ENCODE measurements at places on chromosomes 11 and 22. TPM values are rescaled to one million over a fixed set of nuclear protein-coding genes. Genes with fewer than 3 reads are reported as not detected.

Gene ELFN2
- 0.19 TPM for total RNA-seq

Gene TRIM51
- not detected for total RNA-seq

Gene ZNF280B
- total RNA-seq = 3.7 TPM

Gene CHADL
- 0.11 TPM for total RNA-seq

Gene PHF21B
- not detected for total RNA-seq

Gene CCDC87
- 0.14 TPM for total RNA-seq

Gene TRMU
- total RNA-seq = 75.3 TPM

Gene TBX1
- not detected for total RNA-seq
